PC-3 (cell line): ENCODE measurements at places on chromosomes 7 and 10. TPM values are rescaled to one million over a fixed set of nuclear protein-coding genes. Genes with fewer than 3 reads are reported as not detected.
A peak's percentile ranks its signal among the peaks of the same experiment; 100 is the strongest.

DNA sequence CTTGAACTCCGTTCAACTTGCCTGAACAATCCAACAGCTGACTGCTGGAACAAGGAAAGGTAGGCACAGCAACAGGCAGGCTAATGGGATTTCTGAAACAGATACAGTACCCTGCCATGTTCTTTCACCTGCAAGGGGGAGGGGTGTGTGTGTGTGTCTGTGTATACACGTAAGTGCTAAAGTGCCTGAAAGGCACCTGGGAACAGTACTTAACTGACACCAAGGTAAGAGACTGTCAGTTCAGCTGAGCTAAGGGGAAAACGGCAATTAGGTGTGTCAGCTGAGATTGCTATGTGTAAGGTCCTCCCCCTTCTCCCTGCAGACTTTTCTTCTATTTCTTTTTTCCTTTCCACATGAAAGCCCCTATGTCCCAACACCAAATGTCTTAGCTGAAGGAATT, 27.0 kb downstream of the NAMPT start:
- DNase-seq = no peak

The SORBS1 gene
- total RNA-seq = 3.7 and 4.1 TPM in 2 replicates

- no peak for DNase-seq
Observed at GRCh38 chr10:99621454-99622251, 1.4 kb upstream of the SLC25A28 start.

DNA sequence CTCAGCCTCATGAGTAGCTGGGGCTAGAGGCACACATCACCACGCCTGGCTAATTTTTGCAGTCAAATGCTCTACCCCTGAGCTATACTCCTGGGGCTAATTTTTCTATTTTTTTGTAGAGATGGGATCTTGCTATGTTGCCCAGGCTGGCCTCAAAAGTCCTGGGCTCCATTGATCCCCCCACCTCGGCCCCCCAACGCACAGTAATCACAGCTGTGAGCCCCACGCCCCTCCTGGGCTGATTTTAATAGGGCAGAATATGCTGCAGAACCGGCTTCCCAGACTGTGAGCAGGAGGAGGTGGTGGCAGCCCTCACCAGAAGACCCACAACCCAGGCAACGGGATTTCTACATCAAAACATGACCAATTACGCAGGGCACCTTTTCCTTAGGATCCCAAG, 15.2 kb downstream of the BRAT1 start:
- DNase-seq = no peak

The SNX10 gene
- 6.2 and 7.9 TPM in 2 replicates for total RNA-seq

The TSPAN12 gene
- 7.2 and 8.3 TPM in 2 replicates for total RNA-seq

- DNase-seq = no peak
Observed at GRCh38 chr10:13422800-13423199, 74.7 kb upstream of the SEPHS1 start.

The SNCG gene
- total RNA-seq = 0.86 and 2.7 TPM in 2 replicates

The PNLIPRP3 gene
- total RNA-seq = not detected in 2 replicates

DNA sequence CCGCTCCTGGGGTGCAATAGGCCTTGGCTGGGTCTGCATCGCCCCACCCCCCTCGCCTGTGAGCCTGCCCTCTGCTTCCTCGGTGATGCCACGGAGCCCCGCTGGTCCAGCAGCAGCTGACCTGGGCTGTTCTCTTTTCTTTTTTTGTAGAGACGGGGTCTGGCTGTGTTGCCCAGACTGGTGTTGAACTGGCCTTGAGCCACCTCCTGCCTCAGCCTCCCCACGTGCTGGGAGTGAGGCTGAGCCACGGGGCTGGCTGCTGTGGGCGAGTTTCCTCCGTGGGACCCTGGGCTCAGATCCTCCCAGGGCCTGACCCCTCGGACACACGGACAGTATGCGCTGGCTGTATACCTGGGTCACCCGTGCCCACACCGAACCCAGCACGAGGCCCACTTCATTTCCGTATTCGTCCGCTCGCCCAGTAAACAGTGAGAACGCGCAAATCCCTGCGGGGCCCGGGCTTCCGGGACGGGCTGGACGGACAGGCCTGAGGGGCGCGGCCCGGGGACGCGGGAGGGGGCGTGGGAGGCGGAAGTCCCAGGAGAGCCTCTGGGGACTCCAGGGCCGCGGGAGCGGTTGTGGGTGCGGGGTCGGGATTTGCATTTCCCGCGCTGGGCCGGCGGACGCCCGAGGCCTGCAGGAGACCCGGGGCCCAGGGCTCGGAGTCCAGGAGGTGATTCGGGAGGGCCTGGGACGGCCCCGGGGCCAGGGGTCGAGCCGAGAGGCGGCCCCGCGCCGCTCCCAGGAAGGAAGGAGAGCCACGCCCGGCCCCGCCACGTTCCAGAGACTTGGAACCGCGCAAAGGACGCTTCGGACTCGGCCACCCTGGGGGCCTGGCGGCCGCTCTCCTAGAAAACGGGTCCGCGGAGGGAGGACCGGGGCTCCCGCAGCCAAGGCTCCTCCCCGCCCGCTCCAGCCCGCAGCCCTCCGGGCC, 57.7 kb upstream of the DNAJB6 start:
- peak; percentile 23 for DNase-seq

The ANXA8 gene
- 0.69 and 1.1 TPM in 2 replicates for total RNA-seq

- DNase-seq = no peak
Observed at GRCh38 chr7:119711104-119711503, 561.9 kb upstream of the KCND2 start.

DNA sequence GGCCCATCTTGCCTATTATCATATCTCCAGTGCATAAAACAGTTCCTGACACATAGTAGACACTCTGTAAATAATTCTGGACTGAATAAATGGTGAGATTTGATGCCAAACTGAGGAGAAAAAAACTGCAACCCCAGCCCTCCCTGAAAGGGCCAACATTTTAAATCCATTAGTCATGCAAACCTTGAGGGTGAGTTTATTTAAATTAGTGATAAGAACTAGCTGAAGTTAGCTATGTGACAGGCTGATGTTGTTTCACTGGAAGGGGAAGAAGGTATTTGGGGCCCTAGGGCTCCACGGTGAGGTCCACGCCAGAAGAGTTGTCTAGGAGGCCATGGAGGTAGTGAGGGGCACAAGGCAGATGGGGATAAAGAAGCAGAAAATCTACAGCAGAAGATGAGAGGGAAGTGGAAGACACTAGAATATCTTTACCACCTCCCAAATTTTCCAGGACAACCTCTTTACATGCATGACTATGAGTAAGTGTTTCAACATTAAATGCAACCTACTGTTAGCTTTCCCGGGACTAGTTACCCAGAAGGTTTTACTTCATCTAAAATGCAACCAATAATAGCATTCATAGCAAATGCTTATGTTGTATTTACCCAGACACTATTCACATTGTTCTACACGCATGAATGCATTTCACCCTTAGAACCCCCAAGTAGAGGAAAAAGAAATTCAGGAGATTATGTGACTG, 183.2 kb upstream of the LYZL1 start:
- peak; percentile 84 for DNase-seq

The OR2A42 gene
- total RNA-seq = 0.40 TPM in 1 of 2 replicates, not detected in the other

DNA sequence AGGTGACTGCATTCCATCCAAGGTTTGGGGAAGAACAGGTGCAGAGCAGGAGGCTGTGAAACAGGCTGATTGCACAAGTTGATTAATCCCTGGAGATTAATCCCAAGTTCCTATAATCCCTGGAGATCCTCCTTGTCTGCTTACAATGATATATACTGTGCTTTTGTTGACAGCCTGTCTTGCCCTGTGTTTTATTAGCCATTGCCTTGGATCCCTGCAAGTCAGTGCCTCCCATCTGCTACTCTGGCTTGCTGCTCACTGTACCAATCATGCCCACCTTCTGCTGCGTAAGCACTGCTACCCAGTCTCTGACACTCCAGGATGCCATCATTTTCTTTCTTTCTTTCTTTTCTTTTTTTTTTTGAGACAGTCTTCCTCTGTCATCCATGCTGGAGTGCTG, 65.4 kb downstream of the ANKRD61 start:
- DNase-seq = no peak

The ANKRD61 gene
- 0.23 and 0.26 TPM in 2 replicates for total RNA-seq

The FAM13C gene
- 0.07 and 0.63 TPM in 2 replicates for total RNA-seq

The ANK3 gene
- total RNA-seq = 29.5 and 33.6 TPM in 2 replicates

GRCh38 chr7:155743177-155743576, 69.1 kb downstream of the SHH start:
- no peak for DNase-seq

The GPR37 gene
- 10.5 and 14.3 TPM in 2 replicates for total RNA-seq

The FAM25C gene
- not detected in 2 replicates for total RNA-seq

DNA sequence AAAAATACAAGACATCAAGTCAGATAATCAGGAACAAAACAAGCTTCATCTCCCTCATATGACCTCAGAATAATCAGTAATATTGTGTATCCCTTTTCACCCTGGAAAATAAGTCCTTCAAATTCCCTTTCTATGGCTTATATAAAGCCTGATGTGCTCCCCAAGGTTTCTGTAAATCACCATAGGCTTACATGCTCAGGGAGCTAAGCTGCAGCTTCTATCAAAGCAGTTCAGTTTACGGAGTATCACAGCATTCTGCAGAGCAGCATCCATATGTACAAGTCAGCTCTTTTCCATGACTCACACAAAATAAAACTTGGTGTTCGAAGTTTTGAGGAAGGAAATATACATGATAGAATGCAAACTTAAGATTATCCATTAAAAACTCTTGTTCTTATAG, 225.6 kb downstream of the LRRTM3 start:
- DNase-seq = no peak

GRCh38 chr10:31864834-31865518, 63.7 kb downstream of the ARHGAP12 start:
- DNase-seq = peak; percentile 38

- DNase-seq = no peak
Observed at GRCh38 chr7:112994656-112995055, 92.0 kb downstream of the GPR85 start.

The PRTFDC1 gene
- total RNA-seq = 9.7 and 10.2 TPM in 2 replicates

- no peak for DNase-seq
Observed at GRCh38 chr7:106180721-106181120, 68.6 kb upstream of the SYPL1 start.

The PSMA2 gene
- 69.7 and 85.6 TPM in 2 replicates for total RNA-seq

The ELFN1 gene
- total RNA-seq = 0.69 and 0.75 TPM in 2 replicates

The LMTK2 gene
- total RNA-seq = 9.0 and 16.0 TPM in 2 replicates

GRCh38 chr7:129089521-129090212, 34.8 kb upstream of the TNPO3 start:
- DNase-seq = no peak

The RSPH10B2 gene
- total RNA-seq = 0.47 TPM in 1 of 2 replicates, not detected in the other

GRCh38 chr10:5634918-5635317, 31.5 kb downstream of the ASB13 start:
- DNase-seq = no peak

The WDR86 gene
- total RNA-seq = not detected in 2 replicates

The GHRHR gene
- not detected in 2 replicates for total RNA-seq

DNA sequence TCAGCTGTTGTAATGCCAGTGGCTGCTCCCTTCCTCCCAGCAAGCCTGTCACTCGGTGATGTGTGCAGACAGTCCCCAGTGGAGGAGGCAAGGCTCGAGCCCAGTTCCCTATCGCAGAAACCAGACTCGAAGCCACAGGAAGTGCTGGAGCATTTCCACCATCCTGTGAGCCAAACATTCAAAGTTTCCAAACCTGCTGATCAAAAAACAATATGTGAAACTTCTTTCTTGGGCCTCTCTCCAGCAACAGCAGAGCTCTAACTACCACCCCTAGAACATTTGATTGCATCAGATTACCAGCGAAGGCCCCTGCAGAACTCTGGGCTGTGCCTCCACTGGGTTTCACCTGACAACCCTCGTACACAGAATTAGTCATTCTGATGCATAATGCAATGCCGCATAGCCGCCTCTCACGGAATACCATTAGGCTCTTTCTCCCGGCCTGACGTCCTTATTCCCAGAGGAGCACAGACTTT, 94.0 kb downstream of the ELMO1 start:
- no peak for DNase-seq

DNA sequence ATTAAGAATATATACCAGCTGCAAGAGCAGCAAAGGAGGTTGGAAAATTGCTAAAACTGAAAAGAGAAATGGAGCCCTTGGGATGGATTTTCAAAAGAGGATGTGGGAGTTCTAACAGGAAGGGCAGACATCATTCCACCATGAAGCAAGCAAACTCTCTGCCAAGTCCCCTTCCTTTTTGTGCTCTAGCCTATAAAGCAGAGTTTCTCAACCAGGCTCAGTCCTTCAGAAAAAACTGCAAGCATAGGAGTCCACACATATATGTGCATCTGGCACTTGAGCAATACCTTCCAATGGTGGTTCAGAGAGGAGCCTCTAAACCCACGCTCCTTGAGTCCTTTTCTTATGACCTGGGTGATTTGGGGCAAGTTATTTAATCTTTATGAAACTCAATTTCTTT, 98.6 kb upstream of the MKX start:
- no peak for DNase-seq

DNA sequence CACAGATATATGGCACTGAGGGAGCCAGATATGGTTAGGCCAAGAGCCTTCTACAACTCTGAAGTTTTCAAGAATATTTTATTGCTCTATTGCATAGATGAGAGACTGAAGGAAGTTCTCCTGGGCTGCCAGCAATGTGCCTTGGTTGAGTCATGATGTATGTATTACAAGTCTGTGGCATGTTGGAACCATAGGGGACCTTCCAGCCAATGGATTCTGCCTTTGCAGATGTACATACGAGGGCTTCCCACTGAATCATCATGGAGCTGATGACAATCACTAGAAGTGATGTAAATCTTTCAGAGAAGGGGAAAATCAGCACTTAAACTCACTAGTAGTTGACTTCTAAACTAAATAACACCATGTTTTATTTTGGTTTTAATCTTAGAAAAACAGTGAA, 419.5 kb downstream of the PHTF2 start:
- no peak for DNase-seq

GRCh38 chr10:20855398-20856038, 41.6 kb downstream of the NEBL start:
- peak; percentile 30 for DNase-seq

The NUTM2A gene
- 0.18 and 0.86 TPM in 2 replicates for total RNA-seq

The STAG3 gene
- total RNA-seq = 0.07 and 1.2 TPM in 2 replicates

The MDFIC gene
- total RNA-seq = 31.6 and 33.9 TPM in 2 replicates
